H9 (cell line): ENCODE measurements at places on chromosomes 1 and 21.

DNA sequence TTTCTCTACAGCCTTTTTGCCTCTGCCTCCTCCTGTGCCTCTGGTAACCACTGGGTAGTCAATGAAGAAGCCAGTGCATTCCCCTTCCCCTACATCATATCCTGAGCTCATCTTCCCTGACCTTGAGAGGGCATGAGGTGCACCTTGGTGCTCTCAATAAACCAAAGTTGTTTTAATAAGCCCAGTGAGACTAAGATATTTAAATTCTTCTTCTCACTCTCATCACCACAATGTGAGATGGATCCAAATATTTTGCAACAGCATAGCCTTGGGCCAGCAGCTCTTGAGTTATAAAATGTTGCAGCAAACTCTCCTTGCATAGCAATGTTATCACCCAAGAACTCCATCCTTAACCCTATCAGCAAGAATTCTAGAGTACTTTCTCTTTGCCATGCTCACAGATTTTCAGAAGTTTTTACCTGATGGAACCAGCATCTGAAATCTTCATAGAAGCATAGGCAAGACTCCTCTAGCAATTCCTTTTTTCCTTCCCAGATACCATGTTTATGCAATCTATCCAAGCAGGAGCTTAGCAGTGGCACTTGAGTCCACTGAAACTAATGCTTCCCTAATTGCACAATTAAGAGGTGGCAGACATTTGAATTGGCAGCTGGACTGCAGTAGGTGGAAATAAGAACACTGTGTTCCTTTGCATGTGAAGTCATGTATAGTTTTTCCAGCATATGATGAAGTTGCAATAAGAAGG is 36.8 kb downstream of the CDC7 start:
- H3K27ac ChIP-seq, result no peak overlapping the region
- H3K4me3 ChIP-seq, result no peak overlapping the region
- DNase-seq, result no peak
- no peaks in the 10 kb centered on the region for H3K36me3 ChIP-seq
- no peaks in the 10 kb centered on the region for H3K4me1 ChIP-seq

GRCh38 chr1:198241553-198241952 is 84.8 kb downstream of the NEK7 start:
- no peak overlapping the region for H3K4me3 ChIP-seq
- no peaks in the 10 kb centered on the region for H3K36me3 ChIP-seq
- no peak for DNase-seq
- peaks cover 6% of the 10 kb centered on the region; the same call in 1 of the 2 replicates for H3K4me1 ChIP-seq
- no peak overlapping the region for H3K27ac ChIP-seq

DNA sequence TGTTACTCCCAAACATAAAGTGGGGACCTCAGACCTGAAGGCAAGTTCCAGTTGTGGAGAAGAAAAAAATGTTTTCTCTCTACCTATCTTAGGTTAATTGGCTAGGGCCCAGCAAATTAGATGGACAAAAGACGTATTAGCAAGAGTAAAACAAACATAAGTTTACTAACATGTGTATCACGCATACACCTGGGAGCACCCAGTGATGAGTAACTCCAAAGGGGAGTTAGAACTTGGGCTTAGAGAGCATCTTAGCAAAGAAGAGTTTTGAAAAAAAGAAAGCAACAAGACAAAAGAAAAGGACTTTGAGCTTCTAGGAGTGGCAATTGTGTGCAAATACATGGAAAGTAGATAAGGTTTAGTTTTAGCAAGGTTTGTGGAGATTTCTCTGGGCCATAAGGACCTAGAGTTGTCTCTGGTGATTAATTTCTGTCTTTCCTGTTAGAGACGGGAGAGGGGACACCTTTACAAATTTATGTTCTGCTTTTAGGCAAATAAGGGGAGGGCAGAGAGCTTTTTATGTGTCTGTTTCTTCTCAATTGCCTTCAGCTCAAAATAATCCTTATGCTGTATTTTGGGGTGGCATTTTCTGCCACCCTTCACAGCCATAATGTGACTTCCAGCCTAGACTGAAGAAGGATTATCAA is 76.7 kb upstream of the PTGFRN start:
- no peak for DNase-seq
- H3K27ac ChIP-seq, result no peak overlapping the region
- H3K4me1 ChIP-seq, result peaks cover 6% of the 10 kb centered on the region
- H3K27me3 ChIP-seq, result no peaks in the 10 kb centered on the region

DNA sequence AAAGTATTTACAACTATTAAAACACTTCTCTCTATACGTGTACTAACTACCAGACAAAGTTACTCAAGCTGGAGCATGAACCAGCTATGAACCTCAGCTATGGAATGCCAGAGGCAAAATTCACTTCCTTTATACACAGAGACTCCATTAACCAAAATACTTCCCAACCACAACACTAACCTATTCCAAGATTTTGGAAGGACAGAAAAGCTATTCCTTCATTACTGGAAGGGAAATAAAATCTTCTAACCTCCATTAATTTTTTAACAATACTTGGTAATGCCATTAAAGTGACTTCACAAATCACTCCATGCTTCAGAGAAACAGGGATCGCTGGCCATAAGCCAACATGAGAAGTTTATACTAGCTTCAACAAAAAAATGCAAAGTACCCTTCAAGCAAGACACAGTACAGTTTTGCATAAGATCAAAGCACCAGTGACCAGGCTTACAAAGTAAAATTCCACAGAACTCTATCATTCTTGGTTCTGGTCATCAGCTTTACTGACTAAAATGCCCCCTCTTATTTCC is 58.0 kb downstream of the PUM1 start:
- no peak overlapping the region for H3K27ac ChIP-seq
- no peak overlapping the region for H3K4me3 ChIP-seq
- no peak for DNase-seq
- no peaks in the 10 kb centered on the region; the same call in 1 of the 2 replicates for H3K4me1 ChIP-seq
- peaks cover 33% of the 10 kb centered on the region for H3K36me3 ChIP-seq
- H3K27me3 ChIP-seq, result no peaks in the 10 kb centered on the region

DNA sequence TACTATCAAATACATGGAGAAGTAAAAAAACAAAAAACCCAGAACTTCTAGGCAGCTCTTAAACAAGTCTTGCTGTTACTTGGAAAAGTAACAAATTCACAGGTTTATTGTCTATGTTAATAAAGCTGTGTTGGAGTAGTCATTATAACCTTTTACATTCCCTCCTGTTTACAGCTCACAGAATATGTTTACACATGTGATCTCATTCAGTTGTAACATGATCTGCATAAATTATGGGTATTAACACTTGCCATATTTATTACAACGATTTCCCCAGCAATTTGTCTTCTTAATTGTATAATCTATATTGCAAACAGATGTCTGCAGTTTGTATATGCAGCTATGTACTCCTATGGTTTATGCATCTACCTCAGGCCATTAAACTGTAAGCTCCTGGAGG is 28.6 kb downstream of the ERG start:
- H3K27me3 ChIP-seq, result no peaks in the 10 kb centered on the region; the same call in 1 of the 2 replicates
- DNase-seq, result no peak
- no peak overlapping the region for H3K4me3 ChIP-seq
- H3K4me1 ChIP-seq, result peaks cover 5% of the 10 kb centered on the region; the same call in 1 of the 2 replicates

- no peaks in the 10 kb centered on the region for H3K27me3 ChIP-seq
- no peak for DNase-seq
- H3K27ac ChIP-seq, result no peak overlapping the region
- no peak overlapping the region for H3K4me3 ChIP-seq
These were observed 36.6 kb downstream of the FMO4 start for GRCh38 chr1:171350594-171350993.

DNA sequence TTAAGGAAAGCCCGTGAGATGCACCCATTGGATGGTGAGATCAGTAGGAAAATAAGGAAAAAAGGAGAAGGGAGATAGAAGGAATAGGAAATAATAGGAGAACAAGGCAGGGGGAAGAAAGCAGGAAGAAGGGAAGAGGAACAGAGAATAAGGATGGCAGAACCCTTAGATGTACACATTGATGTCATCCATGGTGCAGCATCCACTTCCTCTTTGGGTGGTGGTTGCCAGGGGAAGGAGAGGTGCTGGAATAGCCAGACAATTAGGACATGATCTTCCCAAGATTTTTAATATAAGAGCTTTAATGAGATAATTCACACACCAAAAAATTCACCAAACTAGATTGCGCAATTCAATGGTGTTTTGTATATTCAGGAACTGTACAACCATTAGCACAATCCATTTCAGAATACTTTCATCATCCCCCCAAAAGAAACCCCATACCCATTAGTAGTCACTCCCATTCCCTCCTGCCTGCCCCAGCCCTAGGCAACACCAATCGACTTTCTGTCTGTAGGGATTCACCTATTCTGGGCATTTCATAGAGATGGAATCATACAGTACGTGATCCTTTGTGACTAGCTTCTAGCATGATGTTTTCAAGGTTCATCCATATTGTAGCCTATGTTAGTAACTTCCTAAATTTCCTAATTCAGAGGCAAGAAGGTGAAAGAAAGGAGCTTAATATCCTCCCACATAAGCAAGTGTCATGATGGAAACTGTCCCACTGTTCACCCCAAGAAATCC is 121.4 kb downstream of the PLXNA2 start:
- peaks cover 5% of the 10 kb centered on the region; the same call in 1 of the 2 replicates for H3K4me1 ChIP-seq
- no peak for DNase-seq
- H3K27ac ChIP-seq, result no peak overlapping the region
- H3K27me3 ChIP-seq, result no peaks in the 10 kb centered on the region
- H3K4me3 ChIP-seq, result no peak overlapping the region

GRCh38 chr1:178645808-178646200 is 79.2 kb upstream of the RALGPS2 start:
- no peaks in the 10 kb centered on the region; the same call in 1 of the 2 replicates for H3K27me3 ChIP-seq
- no peak overlapping the region for H3K27ac ChIP-seq
- no peak overlapping the region for H3K4me3 ChIP-seq

GRCh38 chr1:85184245-85184644 is 16.6 kb downstream of the SYDE2 start:
- H3K27me3 ChIP-seq, result no peaks in the 10 kb centered on the region
- no peaks in the 10 kb centered on the region for H3K4me1 ChIP-seq
- H3K27ac ChIP-seq, result no peak overlapping the region
- DNase-seq, result no peak
- H3K36me3 ChIP-seq, result peaks cover 12% of the 10 kb centered on the region

DNA sequence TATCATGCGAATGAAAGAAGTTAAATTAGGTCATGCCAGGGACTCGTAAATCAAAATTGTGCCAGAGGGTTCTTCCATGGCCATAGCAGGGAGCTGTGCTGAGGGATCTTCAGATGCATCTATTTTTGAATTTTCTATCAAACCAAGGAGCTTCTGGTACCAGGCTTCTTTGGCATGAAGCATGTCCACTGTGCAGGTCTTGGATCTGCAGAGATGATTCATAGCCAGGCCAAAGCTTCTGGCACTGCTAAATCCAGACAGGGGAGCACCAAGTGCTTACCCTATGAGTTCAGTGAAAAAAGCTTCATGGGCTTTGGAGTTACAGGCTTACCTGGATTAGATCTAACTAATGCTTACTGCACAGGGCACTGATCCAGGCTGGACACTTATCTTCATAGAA is 154.2 kb upstream of the DAB1 start:
- no peak overlapping the region for H3K4me3 ChIP-seq
- DNase-seq, result no peak
- H3K27me3 ChIP-seq, result no peaks in the 10 kb centered on the region
- H3K36me3 ChIP-seq, result no peaks in the 10 kb centered on the region

DNA sequence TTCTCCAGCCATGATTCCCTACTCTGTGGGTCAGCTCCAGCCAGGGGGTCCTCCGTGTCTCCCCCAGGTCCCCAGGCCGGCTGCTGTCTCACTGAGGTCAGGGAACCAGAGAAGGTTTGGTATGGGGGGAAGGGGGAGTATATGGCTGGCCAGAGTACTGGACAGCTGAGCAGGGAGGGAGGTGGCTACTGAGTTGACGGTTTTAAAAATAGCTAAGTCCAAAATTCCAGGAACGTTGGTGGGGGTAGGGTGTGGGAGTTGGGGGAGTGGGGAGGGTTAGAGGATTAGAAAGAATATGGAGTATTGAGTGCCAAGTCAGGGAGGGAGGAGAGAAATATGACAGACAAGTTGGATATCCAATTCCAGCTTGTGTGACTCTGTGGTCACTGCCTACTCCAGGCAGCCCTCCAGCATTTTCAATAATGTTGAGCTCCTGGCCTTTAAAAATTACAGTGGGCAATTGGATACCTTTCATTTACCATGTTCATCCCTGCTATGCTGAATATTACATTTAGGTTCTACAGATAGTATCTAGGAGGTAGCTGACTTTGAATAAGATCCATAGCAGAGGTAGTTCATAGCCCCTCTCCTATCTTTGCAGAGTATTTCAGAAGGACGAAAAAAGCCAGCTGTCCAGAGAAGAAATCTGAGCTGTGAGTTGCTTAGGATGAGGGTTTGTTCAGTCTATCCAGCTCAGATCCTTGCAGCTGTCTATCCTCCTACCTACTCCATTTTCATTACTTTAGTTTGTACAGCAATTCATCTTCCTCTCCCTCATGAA is at the start of gene HJV:
Gene HJV, minus strand, starts transcription at position 114 of the 781 bp plus-strand sequence. CDS start 1,504 bp downstream, outside the sequence.
- no peak within 1 kb of the TSS for H3K27ac ChIP-seq
- H3K4me1 ChIP-seq, result peaks cover 9% of the 10 kb centered on the region; the same call in 1 of the 2 replicates
- H3K36me3 ChIP-seq, result no peaks in the 10 kb centered on the region

DNA sequence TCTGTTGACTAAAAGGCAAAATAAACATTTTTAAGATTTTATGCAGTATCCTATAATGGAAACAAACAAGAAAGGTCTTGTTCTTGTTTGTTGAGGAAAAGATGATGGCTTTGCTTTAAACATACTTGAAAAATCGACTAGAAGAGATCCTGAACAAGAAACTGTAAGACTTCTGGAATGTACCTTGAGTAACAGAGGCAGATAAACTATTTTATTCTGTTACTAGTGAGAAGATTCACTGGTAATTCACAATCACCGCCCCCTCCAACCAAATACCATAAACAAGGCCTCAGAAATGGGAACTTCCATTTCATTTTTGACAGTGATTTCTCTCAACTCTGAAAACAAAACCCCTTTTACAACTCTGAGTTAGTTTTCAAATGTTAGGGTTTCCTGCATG is 18.1 kb downstream of the TSEN15 start:
- no peak overlapping the region for H3K4me3 ChIP-seq
- H3K4me1 ChIP-seq, result peaks cover 2% of the 10 kb centered on the region; the same call in 1 of the 2 replicates
- DNase-seq, result no peak
- H3K27ac ChIP-seq, result no peak overlapping the region

DNA sequence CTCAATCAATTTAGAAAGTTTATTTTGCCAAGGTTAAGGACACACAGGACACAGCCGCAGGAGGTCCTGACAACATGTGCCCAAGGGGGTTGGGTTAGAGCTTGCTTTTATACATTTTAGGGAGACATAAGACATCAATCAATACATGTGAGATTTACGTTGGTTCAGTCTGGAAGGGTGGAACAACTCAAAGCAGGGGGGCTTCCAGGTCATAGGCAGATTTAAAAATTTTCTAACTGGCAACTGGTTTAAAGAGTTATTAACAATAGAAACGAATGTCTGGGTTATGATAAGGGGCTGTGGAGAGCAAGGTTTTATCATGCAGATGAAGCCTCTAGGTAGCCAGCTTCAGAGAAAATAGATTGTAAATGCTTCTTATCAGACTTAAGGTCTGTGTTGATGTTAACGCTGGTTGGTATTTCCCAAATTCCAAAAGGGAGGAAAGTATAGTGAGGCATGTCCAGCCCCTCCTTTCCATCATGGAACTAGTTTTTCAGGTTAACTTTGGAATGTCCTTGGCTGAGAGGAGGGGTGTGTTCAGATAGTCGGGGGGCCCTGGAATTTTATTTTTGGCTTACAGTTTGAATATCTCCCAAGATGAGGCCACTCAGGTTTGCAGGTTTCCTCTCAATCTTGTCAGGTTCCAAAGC is 31.0 kb upstream of the TGFBR3 start:
- H3K27ac ChIP-seq, result no peak overlapping the region
